ENCODE measurements at places on chromosomes 4 and X. TPM values are rescaled to one million over a fixed set of nuclear protein-coding genes. Genes with fewer than 3 reads are reported as not detected.
A peak's percentile ranks its signal among the peaks of the same experiment; 100 is the strongest.

DNA sequence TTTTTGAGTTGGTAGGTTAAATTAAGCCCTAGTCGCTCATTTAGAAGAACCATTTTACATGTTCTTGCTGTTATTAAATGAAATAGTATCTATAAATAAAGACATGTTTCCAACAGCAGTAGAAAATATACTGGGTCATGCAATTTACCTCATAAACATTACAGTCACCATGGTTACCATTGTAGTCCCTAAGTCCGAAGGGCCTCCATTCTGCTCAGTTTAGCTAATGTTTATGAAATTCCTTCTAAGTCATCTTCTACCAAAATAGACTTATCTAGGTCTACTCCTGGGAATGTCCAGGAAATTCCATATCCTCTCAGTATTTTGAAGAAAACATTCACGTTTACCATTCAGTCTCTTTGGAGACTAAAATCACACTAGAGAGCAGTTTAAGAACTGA is 292.5 kb upstream of the DCAF8L1 start:
- no peak for DNase-seq

DNA sequence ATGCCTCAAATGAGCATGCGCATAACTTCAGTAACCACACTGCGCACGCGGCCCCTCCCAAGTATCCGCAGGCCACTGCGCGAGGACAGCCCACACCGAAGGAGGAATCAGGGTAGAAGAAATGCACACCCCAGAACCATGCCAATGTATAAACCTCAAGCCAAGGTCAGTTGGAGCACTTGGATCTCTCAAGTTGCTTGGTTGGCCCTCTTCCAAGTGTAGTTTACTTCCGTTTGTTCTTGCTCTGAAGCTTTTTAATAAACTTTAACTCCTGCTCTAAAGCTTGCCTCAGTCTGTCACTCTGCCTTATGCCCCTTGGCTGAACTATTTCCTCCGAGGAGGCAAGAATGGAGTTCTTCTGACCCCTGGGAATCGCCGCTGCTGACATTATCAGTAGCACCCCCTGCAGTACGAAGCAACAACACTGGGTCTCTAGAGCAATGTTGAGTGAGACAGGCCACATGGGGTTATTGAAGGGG is 22.0 kb upstream of the SPINK2 start:
- DNase-seq = peak; percentile 21

G3BP2 gene
- 146 TPM for total RNA-seq

GRCh38 chrX:47697181-47697580 is 38.2 kb upstream of the UXT start:
- DNase-seq = no peak

GRCh38 chrX:8048466-8048865 is 121.3 kb upstream of the PNPLA4 start:
- no peak for DNase-seq

PCDH19 gene
- 0.66 TPM for total RNA-seq

DNA sequence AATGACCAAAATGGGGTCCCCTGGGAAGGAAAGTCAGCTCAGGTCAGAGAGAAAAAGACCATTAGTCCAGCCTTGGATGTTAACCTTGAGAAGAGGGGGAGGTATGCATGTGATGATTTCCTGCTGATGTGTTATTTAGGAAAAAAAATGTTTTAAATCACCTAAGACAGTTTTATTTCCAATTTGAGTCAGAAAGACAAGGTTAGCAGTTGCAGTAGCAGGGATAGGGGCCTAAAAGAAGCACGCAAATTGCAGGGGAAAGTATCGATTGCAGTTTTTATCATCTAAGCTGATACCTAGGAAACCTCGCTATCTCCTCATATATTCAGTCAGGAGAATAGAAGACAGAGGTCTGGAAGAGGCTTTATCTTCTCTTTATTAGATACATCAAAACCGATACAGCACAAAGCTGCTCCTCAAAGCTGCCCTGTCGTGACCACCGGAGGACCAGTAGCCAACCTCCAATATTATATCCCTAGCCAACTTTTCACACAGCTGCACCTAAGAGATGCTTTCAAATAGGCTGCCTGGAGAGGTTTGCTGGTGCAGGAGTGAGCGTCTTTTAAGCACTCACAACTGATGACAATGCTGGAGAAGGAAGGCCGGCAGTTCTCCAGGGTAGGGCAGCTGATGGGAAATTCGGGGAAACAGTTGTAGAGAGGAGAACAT is 289.4 kb downstream of the INPP4B start:
- no peak for DNase-seq

- DNase-seq = no peak
Observed at GRCh38 chrX:111102636-111103035, 6.6 kb downstream of the PAK3 start.

DNA sequence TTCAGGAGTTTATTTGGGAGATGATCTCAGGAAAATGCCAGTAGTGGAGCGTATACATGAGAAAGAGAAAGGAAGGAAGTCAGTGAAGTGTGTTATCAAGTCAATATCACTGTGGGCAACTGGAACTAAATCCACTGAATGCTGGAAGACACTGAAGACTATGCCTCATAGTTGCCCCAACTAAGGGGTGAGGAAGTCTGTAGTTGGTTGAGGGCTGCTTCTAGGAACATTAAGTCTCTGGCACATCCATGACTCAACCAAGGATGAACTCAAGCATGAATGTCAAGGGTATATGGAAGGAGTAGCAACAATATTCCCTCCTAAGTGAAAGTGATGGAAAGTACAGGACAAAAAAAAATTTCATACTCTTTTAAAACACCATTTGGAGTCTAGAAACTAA is 167.9 kb downstream of the MAGEB17 start:
- DNase-seq = no peak

WDR45 gene
- 65.5 TPM for total RNA-seq

- no peak for DNase-seq
Observed at GRCh38 chrX:133045986-133046385, 50.9 kb downstream of the USP26 start.

DNA sequence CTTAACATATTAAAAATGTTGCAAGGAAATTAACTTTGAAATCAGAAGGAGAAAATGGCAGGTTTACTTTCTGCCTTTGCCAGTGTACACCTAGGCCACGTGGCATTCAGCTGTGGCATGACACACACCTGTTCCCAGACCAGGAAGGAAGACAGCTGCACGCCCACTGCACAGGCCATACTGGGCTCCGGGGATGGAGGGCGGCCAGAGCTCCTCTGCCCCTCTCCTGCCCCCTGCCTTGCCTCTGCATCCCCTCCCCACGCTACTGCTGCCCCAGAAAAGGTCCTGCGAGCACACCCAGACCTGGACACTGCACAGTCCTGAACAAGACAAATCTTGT is 68.4 kb downstream of the GATB start:
- no peak for DNase-seq

CSN1S1 gene
- not detected for total RNA-seq

DNA sequence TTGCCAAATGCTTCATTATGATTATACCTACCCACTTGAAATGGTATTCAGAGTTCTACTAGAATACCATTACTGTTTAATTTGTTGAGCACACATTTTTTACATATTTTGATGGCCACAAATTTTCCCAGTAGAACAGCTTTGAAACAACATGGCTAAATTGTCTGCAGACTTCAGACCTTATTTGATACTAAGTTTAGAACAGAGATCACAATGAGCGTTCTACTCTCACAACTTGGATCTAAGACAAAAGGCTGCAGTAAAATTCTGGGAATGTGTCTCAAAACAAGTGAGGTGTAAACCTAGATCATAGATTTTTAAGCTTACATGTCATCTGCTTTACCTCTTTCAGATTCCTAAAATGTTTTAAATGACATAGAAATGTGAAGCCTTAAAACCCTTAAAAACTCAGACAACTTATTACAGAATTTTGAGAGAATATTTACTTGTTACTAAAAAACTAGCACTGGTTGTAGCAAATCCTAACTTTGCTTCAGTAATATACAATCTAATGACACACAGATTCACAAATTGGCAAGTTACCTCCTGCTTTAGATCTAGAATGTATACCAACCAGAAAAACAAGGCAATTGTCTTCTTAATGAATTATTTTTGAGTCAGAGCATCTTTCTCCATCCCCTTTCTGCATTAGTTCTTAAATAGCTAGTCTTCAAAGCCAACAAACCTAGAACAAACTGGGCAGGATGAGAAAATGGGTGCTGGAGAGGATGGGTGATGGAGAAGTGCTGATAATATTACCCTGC is 243.3 kb downstream of the SLC7A11 start:
- no peak for DNase-seq

DNA sequence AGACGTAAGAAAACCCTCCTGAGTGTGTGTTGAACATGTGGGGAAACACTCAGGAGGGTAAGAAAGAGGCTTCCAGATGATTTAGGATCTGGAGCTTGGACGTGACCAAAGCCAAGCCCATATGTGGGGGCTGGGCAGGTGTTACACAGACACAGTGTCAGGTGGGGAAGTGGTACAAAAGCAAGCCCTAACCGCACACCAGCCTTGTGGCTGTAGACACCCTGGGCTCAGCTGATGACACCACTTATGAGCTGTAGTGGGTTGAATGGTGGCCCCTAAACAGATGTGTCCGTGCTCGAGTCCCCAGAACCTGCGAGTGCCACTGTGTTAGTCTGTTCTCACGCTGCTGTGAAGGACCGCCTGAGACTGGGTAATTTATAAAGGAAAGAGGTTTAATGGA is 25.0 kb upstream of the NSG1 start:
- DNase-seq = no peak

GRCh38 chr4:47390428-47391125 is 72.9 kb downstream of the COMMD8 start:
- DNase-seq = no peak

ADAM29 gene
- not detected for total RNA-seq

DNA sequence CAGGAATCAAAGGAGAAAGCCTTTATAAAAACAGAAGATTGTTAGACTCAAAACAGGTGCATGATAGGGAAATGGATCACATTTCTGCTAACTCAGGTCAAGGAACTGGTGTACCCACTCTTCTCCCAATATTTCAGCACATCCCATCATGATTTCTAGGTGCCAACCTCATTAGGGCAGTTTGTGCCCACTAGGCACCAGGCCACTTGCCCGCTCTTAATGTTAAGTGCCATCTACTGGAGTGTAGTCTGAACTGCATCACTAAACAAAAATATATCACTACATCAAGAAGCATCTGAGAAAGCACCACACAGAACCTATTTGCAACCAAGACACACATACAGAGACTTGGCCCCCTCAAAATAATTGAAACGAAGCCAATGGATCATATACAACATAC is 140.4 kb upstream of the GRID2 start:
- no peak for DNase-seq

DNA sequence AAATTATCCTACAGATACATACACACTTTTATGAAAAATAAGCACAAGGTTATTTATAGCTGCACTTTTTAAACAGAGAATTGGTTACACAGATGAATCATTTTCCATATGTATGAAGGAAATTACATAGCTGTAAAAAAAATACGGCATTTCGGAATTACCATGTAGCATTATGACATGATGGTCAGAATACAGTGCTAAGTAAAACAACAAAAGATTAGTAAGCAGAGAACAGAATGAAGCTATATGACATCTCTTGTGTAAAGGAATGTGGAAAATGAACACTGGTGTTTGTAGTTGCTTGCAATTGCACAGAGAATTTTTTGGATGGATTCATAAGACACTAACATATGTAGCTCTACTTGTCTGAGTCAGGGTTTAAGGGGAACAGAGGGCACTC is 1222.0 kb upstream of the PRKX start:
- no peak for DNase-seq

DNA sequence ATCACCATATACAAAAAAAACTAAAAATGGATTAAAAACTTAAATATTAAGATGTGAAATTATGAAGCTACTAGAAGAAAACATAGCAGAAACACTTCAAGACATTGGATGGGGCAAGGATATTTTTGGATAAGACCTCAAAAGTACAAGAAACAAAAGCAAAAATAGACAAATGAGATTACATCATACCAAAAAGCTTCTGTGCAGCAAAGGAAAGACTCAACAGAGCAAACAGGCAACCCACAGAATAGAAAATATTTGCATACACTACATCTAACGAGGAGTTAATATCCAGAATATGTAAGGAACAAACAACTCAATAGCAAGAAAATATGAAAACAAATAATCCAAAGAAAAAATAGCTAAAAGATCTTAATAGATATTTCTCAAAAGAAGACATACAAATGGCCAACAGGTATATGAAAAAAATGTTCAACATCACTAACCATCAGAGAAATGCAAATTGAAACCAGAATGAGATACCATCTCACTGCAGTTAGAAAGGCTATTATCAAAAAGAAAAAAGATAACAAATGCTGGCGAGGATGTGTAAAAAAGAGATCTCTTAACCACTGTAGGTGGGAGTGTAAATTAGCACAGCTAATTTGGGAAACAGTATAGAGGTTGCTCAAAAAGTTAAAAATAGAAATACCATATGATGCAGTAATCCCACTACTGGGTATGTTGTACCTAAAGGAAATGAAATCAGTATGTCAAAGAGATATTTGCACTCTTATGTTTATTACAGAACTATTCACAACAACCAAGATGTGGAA is 17.8 kb upstream of the LRCH2 start:
- no peak for DNase-seq

DEFB131A gene
- total RNA-seq = not detected

DNA sequence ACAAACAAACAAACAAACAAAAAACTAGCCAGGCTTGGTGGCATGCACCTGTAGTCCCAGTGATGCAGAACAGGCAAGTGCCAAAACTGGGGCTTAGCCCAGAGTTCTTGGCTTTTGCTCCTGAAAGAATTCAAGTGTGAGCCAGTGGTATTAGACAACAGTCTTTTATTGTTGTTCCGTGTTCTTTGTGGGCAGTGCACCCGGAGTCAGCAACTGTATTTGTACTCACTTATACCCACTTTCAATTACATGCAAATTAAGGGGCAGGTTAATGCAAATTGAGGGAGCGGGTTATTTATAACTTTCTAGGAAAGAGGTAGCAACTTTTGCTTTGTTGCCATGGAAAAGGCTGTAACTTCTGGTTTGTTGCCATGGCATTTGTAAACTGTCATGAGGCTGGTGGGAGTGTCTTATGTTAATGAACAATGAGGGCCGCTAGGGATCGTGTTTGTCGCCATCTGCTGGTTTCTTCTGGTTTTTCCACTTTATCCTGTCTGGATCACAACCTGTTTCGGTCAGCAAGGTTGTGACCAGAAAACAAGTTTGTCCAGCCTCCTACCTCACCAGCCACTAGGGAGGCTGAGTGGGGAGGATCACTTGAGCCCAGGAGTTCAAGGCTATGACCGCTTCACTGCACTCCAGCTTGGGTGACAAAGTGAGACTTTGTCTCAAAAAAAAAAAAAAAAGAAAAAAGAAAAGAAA is 88.8 kb upstream of the ESX1 start:
- DNase-seq = peak; percentile 34

F11 gene
- total RNA-seq = 23.9 TPM

PABPC1L2A gene
- not detected for total RNA-seq

RAB9A gene
- 32.2 TPM for total RNA-seq

Data from mucosa of gallbladder (tissue), 1 donor.